Choroid plexus epithelial cell (primary cell): ENCODE measurements at places on chromosomes 5 and 9.

DNA sequence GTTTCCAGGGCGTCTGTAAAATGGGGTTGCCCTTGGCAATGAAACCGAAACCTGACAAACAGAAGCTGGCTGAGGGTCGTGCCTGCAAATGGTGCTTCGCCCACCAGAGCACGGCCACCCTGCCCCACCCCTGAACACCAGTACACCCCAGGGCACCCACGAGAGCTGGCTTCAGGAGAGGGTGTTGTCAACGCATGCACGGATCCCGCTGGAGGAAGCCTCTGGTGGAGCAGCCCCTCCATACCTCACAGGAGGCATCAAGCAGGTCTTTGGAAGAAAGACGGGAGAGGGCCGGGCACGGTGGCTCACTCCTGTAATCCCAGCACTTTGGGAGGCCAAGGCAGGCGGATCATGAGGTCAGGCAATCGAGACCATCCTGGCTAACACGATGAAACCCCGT is 8.6 kb downstream of the SLC6A3 start:
- no peak for DNase-seq

DNA sequence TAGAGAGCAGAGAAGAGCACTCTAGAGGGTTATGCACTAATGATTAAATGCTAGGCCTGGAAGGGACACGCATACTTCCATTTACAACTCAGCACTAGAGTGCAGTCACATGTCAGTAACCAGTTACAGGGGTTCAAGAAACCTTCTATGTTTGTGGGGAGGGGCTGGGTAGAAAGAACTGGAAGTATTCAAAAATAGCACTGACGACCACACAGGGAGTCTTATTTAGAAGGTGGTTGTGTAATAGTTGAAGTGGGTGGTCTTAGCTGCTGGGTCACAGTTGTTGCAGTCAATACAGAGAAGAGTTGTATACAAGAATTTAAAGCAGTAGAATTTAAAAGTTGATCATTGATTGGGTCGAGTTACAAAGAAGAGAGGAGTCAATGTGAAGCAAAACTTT is 15.4 kb downstream of the AOPEP start:
- no peak for DNase-seq

DNA sequence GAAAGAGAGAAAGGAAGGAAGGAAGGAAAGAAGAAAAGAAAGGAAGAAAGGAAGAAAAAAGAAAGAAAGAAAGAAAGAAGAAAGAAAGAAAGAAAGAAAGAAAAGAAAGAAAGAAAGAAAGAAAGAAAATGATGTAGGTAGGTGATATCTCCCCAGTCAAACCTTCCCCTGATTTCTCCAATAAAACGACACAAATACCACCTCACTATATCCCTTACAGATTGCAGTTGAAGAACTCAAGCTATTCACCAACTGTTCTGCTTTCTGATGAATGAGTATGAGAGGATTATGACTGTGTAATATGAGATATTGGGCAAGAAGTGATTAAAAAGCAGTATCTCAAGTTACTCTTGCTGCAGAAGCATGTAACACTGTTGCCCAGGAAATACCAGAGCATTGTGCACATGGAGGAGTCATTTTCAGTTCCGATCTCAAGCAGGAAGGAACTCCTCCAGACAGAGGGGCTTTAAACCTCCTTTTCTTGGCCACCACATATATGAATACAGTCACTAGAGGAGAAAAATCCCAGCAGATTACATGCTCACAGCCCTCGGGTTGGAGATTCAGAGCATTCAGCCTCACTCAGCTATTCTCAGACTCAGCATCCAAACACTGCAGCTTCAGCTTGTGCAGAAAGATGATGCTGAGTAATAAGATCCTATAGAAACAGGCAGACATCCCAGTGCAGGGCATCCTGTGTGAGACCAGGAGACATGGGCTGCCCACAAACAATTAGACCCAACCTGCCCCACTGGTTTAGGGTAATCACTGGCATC is 61.4 kb downstream of the UGCG start:
- DNase-seq: peak; percentile 97

- DNase-seq: no peak
These were observed 27.2 kb upstream of the MED10 start for GRCh38 chr5:6405591-6405990.

DNA sequence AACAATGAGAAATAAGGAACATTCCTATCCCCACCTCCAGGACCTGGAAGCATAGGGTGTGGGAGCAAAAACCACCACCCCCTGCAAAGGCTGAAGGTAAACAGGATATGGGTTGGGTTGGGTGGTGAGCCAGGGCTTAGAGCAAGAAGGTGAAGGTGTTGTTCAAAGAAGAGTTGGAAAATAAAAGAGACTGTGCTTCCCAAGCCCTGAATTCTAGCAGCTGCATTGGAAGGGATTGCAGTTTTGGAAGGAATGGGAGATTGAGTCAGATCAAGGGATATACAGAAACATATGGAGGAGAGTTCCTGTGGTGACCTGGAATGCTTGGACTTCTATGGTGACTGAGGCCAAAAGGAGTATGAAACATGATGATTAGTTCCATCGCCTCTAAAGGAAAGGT is 24.7 kb upstream of the MTAP start:
- DNase-seq: peak; percentile 71

DNA sequence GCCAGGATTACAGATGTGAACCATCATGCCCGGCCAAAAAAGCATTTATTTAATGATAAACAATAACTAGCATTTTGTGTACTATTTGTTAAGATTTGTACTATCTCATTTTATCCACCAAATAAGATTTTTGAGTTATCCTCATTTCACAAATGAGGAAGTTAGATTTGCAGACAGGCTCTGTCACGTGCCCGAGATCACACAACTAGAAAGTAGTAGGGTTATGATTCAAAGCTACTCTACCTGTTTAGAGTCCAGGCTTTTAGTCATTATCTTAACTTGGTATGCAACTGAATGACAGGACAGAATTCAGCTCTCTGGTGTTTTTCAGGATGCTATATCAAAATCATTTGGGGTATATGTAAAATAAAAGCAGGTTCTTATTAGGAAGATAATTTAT is 20.5 kb downstream of the RANBP17 start:
- no peak for DNase-seq

- DNase-seq: no peak
These were observed 213.2 kb downstream of the ADAMTS6 start for GRCh38 chr5:65268525-65268924.

GRCh38 chr9:93451849-93452709 is 594 bp downstream of the FAM120A start:
- DNase-seq: peak; percentile 48

DNA sequence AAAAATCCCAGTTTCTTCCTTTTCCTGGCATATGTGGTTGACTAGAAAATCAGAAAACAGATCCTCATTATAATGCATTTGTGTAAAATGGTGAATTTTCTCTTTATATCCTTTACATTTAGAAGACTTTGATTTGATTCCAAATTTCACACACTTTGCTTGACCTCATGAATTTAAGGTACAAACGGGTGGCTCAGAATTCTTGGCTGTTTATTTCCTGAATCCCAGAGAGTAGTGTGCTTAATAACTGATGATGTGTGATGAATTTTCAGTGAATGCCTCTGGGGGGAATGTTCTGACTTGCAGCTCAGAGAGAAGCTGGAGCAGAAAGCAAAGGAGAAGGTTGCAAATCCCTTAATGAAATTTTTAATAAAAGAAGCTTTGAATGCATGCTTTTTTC is 126.8 kb downstream of the SPATA31D1 start:
- no peak for DNase-seq

GRCh38 chr9:115042781-115043509 is 75.0 kb downstream of the TNC start:
- no peak for DNase-seq

- DNase-seq: no peak
These were observed 24.4 kb downstream of the NPR3 start for GRCh38 chr5:32735512-32735911.

DNA sequence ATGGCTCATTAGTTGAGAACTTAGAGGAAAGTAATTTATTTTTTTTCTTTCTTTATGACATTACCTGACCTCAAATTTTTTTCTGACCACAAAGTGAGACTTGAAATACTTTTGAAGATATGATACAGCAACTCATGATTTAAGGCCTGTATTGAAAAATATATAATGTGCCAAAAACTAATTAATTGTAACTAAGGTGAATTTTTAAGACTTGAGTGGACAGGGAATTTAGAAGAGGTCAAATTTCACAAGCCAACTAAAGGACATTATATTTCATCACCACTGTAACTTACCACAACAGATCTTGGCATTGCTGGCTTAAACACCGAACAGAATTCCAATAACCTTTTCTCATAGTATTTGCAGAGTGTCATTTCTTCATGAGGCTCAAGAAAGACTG is 1.8 kb downstream of the CCNH start:
- peak; percentile 95 for DNase-seq

GRCh38 chr9:101739311-101739710 is 864 bp upstream of the GRIN3A start:
- no peak for DNase-seq

DNA sequence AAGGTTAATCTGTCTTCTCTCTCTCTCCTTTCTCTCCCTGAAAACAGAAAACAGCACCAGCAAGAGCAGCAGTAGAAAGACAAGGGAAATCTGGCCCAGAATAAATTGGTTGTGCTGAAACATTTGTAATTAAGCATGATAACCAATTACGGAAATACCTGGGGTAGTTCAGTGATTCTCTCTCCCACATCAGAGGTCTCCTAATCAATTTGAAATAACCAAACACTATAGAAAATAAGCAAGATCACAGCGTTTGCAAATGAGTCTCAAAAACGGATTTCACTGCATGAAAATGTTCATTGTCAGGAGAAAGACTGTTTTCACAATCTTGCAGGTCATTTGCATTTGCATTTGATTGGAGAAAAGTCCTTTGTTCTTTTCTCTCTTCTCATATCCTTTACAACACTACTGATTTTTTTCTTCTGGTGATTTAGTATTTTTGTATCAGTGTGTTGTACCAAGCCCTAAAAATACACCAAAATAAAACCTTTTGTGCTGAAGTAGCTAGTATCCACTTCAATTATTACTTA is 36.8 kb upstream of the CDH6 start:
- DNase-seq: no peak

DNA sequence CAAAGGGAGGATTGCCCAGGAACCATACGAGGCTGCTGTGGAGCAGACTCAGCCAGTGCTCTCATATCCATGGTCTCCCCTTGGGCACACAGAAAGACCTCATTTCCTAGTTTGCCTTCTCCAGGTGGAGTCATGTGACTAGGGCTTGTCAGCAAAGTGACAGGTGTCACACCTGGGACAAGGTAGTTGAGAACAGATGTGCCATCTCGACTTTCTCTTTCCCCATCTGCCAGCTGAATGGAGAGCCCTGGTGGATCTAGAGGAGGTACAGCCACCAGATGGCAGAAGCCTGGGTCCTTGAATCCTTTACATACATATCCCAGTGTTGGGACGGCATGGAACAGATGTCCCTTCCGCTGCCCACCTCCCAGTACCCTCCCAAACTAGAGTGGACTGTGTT is 42.9 kb upstream of the ALDOB start:
- no peak for DNase-seq

GRCh38 chr9:69204326-69204725 is 30.2 kb downstream of the TJP2 start:
- peak; percentile 44 for DNase-seq

DNA sequence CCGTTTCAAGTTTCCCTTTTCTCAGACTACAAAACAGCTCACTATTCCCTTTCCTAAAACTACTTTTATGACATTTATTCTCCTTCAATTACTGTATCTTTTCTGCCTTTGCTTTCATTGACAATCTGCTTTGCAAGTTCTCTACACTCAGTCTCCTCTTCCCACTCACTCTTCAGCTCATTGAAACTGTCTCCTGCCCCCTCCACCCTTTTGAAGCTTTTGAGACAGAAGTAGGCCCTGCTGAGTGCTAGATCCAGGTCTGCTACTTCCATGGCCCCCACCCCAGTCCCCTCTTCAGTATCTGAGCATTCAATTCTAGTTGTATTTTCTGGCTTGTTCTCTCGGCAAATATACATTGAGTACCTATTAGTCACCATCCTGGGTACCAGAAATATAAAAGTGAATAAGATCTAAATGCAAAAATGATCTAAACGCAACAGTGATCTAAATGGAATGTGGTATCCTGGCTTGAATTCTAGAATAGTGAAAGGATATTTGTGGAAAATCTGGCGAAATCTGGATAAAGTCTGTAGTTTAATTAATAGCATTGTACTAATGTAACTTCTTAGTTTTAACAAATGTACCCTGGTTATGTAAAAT is 58.4 kb downstream of the OR2K2 start:
- peak; percentile 11 for DNase-seq

GRCh38 chr9:34501889-34502425 is 20.8 kb downstream of the ENHO start:
- DNase-seq: peak; percentile 62

DNA sequence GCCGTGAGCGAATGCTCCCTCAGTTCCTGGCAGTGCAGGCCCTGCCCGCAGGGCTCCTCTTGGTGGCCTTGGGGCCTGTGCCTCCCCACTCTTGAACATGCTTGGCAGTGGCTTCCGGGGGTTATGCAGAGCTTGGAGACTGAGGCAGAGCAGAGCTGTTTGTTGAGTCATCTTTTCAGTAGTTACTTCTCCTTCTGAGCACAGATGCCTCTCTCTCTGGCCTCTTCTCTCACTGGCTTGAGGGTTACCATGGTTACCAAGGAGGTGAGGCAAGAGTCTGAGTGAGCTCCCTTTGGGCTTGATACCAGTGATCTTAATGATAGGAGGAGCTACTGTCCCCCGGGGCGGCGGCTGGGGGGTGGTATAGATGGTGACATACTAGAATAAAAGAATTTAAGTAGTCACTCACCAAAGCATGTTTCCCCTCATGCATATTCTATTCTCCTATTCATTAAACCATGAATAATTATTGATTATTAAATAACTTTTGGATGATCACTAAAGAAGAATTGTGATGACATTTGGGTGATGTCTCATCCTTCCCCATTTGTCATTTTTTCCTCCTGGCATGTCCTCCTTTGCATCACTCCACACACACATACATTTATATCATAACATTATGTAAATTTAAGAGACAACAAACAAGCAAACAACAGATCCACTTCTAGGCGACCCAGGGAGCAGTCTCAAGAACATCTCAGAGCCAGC is 111.1 kb downstream of the ARHGAP26 start:
- DNase-seq: peak; percentile 94

- peak; percentile 69 for DNase-seq
These were observed 48.9 kb downstream of the PDE6A start for GRCh38 chr5:149895416-149896345.

DNA sequence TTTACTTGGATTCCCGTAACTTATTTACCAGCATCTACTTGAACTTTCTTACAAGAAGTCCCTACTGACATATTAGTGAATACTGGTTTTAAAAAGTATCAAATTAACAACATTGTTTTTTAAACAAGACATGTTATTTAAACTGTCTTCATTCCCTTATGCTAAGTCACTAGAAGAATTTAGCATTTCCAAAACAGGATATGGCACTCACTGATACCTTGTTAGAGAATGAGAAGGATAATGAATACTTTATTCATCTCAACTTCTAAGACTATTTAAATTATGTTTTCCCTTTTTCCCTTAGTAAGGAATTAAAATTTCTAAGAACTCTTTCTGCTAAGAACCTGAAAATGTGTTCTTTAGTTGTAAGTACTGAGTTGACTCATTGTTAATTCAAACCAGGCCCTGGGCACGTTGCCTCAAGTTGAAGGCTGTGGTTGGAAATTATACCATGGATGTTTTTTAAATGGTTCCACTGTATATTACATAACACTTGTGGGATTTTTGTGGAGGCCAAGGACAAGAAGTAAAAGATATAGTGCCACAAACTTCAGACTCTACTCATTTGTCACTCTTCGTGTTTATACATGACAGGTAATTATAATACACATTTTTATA is 219.0 kb upstream of the EDIL3 start:
- peak; percentile 60 for DNase-seq

- DNase-seq: no peak
These were observed 12.4 kb downstream of the MAN1B1 start for GRCh38 chr9:137099231-137099630.
